ENCODE measurements at places on chromosomes 2 and 18.

DNA sequence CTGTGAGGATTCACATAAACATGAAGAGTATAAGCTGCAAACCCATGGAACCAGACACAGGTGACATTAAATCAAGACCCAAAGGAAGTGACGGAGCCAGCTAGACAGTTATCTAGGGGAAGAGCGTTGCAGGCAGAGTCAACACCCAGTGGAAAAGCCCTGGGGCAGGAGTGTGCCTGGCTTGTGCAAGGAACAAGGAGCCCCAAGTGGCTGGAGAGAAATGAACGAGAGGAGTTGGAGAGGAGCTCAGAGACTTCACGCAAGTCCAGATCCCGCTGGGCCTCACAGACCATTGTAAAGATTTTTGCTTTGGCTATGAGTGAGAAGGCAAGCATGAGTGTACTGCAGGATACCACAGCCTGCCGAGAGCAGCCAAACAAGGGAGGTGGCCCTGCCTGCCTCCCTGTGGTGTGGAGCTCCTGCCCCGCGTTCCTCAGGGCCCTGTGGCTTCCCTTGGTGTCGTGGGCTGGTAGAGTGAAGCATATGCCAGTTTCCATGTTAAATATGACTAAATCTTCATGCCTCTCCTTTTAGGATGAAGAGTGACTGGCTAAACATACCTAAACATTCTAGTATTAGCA lies 88.2 kb downstream of the SP3 start:
- DNase-seq: no peak

- DNase-seq: peak; percentile 21
Measured at GRCh38 chr18:3016585-3017297, 3.8 kb upstream of the LPIN2 start.

DNA sequence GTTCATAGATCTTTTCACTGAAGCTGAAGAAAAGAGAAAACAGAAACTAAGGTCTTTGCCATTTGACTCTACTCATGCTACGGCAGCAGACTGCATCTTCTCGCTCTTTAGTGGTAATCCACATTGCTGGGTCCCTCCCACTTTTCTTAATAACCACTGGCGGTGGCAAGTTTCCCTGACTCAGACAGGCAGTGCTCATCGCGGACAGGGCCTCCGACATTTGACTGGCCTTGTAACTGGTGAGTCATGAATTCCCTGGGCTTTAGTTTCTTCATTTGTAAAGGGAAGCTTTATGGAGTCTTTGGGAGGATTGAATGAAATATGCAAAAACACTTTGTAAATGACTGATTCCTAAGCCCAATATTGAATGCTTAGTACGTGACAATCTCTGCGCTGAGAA lies 238.2 kb upstream of the RBBP8 start:
- peak; percentile 97 for DNase-seq

DNA sequence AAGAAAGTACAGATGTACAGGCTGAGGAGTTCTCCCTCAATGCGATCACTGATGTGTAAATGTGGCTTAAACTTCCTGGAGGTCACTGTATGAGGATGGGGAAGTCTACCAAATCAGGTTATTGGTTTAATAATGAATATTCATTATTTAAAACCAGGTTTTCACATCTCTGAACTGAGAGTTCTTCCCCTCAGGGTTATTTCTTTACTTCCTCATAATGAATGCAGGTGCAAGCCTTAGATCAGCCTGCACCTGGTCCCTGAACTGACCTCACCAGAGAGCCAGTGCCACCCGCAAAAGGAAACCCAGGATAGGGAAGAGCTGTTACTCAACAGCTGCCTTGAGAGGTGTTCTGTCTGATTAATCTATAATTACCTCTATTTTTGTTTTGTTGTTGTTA lies 369.0 kb downstream of the EPHA4 start:
- no peak for DNase-seq

DNA sequence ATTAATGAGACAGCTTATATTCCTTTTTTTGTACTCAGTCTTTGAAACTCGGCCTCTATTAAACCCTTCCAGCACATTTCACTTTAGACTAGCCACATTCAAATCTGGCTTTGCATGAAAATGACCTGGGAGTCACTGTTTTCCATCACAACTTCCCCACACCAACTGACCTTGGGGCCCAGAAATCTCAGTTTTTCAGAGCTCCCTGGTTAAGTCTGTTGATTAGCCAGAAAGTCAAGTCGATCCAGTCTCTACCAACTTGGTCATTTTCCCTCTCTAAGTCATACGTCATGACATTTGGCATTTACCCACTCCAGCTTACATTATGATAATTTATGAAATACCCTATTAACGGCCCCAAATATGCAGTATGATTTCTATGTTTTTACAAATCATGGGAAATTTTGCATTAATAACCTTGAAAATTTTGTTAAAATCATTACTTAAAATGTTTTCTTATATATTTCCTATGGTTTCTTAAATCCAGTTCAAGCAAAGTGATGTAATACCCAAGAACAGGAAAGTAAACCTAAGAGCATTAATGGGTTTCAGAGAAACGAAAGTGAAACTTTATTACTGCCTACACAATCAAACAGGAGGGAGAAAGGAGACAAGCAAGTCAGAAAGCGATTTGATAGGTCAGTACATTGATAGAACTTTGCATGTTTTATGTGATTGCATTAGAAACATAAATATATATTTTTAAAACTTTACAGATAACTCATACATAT lies 77.1 kb downstream of the SPATS2L start:
- peak; percentile 77 for DNase-seq

GRCh38 chr2:40256649-40257048 lies 195.2 kb downstream of the SLC8A1 start:
- no peak for DNase-seq

GRCh38 chr18:67766930-67767329 lies 250.4 kb upstream of the DSEL start:
- peak; percentile 97 for DNase-seq

DNA sequence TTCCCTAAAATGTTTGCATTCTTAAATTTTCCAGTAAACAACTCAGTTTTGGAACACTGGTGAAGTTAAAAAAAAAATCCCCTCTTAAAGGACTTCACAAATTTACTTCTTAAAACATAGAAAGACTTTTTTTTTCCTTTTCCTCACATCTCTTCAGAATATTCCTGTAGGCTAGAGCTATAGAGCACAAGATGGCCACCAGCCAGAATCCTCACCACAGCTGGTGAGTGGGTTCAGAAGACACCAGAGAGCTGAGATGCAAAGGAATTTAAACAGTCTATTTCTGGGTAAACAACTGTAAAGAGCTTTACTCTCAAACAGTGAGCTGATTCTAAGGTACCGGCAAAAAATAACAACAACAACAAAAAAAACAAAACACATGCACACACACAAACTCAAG lies 252.8 kb downstream of the LRP1B start:
- no peak for DNase-seq

- DNase-seq: no peak
Measured at GRCh38 chr2:198004921-198005829, 200.8 kb downstream of the PLCL1 start.

DNA sequence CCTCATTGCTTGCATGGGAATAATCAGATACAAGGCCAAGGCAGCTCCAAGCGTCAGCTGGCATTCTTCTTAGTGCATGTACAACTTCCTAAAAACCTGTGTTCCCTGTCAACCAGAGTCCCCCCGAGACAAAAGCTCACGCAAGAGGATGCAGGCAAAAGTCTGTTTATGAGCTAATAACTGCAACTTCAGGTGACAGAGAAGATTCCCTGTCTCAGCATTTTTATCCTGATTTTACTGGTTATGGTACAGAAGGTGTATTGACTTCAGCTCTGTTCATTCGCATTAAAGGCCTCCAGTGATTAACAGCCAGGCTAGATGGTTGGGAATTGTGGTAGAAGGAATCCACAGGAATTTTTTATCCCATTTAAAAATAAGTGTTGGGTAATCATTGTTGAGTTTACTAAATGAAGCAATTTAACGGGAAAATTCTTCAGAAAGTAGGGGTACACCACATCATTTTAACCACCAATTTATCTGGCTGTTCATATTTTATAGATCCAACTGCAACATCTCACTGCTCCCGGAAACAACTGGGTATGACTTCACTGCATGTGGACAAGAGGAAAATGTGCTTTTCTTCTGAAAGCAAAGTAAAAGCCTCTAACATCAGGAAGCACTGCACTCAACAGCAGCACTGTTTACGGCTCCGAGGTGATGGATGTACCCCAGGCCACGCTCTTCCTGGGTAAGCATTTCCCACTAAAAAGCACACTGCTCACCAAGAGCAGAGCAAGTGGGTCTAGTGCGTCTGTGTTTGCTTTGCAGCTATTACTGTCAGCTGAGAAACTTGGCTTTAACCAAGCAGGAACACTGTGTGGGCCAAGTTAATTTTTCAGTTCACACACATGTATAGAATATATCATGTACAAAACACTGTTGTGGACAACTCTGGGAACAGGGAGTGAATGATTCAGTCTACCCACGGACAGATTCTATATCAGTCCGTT lies 31.9 kb downstream of the CCBE1 start:
- peak; percentile 59 for DNase-seq

GRCh38 chr2:219025637-219026585 lies 15.4 kb downstream of the CFAP65 start:
- no peak for DNase-seq

GRCh38 chr18:48826806-48827205 lies 124.0 kb downstream of the SMAD7 start:
- no peak for DNase-seq

- DNase-seq: no peak
Measured at GRCh38 chr2:182921234-182921633, 54.8 kb upstream of the FRZB start.

GRCh38 chr2:25292408-25292807 lies 49.3 kb downstream of the DNMT3A start:
- DNase-seq: no peak

DNA sequence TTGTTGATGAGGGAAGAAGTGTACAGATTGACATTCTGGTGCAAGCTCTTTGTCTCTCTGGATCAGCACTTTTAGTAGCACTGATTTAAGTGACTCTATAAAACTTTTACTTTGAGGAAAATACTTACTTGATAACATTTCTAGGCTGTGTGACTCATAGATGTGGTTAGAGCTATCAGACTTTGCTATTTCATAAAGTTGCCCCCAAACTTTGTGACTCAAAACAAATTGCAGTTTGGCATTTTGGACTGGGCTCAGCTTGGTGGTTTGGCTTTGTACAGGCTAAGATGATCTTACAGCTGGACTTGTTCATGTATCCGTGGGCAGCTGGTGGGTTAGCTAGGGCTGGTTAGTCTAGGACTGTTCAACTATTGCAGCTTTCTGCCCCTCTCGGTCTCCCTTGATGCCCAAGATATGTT lies 42.1 kb upstream of the GLS start:
- DNase-seq: peak; percentile 80

DNA sequence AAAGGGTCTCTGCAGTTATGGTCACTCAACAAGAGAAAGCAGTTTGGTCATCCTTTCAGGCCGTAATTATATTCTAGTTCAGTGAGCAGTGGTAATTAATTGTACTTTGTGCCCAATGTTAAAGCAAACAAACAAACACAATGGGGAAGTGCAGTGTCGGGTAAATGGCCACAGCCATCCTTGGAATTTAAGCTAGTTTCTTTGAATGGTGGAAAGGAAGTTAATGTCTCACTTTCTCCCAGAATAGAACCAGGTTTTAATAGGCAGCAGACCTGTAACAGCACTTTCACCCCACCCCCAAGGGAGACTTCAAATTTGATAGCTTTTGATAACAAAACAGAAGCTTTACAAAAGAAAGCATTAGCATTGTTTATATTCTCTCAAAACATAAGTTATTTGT lies 20.0 kb upstream of the ITGAV start:
- no peak for DNase-seq

GRCh38 chr2:176122683-176123410 lies at the start of gene HOXD9:
HOXD9 (plus strand) TSS chr2:176122719; CDS start chr2:176122769, 50 bp downstream.
- no peak for DNase-seq

DNA sequence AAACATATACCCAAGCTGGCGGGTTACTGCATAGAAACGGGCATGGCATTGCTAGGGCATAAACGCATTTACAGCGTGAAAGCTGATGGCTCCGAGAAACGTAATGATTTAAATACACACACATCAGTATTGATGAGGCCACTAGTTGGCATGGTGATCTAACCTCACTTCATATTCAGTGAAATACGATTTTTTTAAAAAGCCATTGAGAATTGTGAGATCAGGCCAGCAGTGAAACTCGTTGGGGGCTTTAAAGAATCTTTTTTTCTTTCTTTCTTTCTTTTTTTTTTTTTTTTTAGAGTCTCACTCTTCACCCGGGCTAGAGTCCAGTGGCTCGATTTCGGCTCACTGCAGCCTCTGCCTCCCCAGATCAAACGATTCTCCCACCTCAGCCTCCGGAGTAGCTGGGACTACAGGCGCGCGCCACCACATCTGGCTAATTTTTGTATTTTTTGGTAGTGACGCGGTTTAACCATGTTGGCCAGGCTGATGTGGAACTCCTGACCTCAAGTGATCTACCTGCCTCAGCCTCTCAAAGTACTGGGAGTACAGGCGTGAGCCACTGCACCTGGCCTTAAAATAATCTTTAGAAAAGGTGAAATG lies 2.4 kb upstream of the SMAD7 start:
- no peak for DNase-seq

DNA sequence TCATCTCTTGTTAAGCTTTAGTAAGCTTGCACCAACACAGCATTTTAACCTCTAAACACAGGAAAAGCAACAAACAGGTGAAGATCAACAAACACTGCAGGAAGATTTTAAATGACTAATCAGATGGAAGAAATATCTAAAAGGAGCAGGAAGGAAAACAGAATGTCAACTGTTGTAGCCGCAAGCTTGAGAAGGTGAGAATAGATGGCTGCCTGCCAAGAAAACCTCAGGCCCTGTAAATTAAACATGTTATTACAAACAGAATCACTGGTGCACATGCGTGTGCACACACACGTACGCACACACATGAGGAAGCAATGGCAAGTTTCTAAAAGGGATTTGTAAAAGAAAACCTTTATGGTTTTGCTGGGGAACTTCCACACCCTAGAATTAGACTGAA lies 257.8 kb upstream of the GALNT5 start:
- DNase-seq: no peak

- DNase-seq: peak; percentile 50
Measured at GRCh38 chr2:133667085-133667484, 98.8 kb upstream of the NCKAP5 start.

DNA sequence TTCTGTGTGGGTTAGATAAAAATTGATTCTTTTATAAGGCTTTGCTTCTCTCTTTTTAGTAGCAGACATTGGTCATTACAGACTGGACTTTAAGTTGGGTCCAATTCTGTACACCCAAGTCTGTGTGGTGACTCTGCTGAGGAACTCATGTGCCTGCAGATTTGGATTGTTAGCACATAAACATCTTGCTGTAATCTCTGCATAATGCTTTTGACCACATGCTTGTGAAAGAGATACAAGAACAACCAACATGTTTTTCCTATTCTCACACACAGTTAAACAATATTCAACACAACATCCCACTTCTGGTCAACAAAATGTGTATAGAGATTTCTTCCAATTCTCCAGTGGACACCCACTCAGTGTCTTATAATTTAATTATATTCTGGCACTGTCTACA lies 270.1 kb downstream of the RDH14 start:
- DNase-seq: peak; percentile 12

GRCh38 chr2:96694816-96695455 lies 44.9 kb downstream of the LMAN2L start:
- DNase-seq: no peak

GRCh38 chr2:158726911-158727592 lies 68.1 kb upstream of the DAPL1 start:
- DNase-seq: peak; percentile 31
